Fibroblast of the aortic adventitia (primary cell): ENCODE measurements at places on chromosomes 4 and X.

GRCh38 chr4:21697583-21697982 lies 251.0 kb downstream of the KCNIP4 start:
- no peak for DNase-seq

DNA sequence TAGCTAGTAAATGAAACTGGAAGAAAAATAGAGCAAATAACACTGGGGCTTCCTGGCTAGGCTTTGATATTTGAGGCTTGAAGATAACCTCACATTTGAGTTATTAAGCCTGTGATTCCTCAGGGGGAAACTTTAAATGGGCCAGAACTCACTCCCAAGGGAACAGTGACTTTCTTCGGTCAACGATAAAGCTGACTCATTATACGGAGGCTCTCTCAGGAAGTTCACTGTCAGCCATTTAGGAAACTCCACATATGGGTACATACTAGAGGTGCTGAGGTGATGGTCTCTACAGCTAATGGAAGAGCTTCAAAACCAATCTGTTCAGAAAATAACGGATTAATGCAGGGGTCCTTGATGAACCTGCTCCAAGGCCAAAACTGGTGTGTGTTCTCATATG lies 120.8 kb downstream of the SH2D1A start:
- no peak for DNase-seq

- DNase-seq = no peak
Measured at GRCh38 chr4:68651932-68652331, 18.5 kb downstream of the UGT2B15 start.

DNA sequence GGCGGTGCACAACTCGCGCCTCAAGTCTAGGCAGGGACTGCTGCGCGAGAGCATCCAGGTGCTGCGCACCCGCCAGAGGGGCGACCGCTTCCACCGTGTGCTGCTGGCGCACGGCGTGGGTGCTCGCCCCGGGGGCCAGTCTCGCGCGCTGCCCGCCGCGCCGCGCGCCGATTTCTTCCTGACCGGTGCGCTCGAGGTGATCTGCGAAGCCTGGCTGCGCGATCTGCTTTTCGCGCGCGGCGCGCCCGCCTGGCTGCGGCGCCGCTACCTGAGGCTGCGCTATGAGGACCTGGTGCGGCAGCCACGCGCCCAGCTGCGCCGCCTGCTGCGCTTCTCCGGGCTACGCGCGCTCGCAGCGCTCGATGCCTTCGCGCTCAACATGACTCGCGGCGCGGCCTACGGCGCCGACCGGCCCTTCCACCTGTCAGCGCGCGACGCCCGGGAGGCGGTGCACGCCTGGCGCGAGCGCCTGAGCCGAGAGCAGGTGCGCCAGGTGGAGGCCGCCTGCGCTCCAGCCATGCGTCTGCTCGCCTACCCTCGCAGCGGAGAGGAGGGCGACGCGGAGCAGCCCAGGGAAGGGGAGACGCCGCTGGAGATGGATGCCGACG lies 1.3 kb downstream of the CHST7 start:
- no peak for DNase-seq
